SK-MEL-5 (cell line): ENCODE measurements at places on chromosomes 1 and 21. TPM values are rescaled to one million over a fixed set of nuclear protein-coding genes. Genes with fewer than 3 reads are reported as not detected.

Gene LCE2C
- total RNA-seq, result not detected in 2 replicates

Gene CATSPERE
- 0.13 and 0.18 TPM in 2 replicates for total RNA-seq

Gene PEX11B
- total RNA-seq, result 50.0 and 52.1 TPM in 2 replicates

Gene ACOT7
- total RNA-seq, result 125 and 132 TPM in 2 replicates
